CD4-positive, alpha-beta T cell (primary cell): ENCODE measurements at places on chromosomes 12 and 14. TPM values are rescaled to one million over a fixed set of nuclear protein-coding genes. Genes with fewer than 3 reads are reported as not detected.

The GLS2 gene
- total RNA-seq: 1.6 TPM

- no peak for DNase-seq
Measured at GRCh38 chr14:77344377-77344996, 23.7 kb downstream of the GSTZ1 start.

DNA sequence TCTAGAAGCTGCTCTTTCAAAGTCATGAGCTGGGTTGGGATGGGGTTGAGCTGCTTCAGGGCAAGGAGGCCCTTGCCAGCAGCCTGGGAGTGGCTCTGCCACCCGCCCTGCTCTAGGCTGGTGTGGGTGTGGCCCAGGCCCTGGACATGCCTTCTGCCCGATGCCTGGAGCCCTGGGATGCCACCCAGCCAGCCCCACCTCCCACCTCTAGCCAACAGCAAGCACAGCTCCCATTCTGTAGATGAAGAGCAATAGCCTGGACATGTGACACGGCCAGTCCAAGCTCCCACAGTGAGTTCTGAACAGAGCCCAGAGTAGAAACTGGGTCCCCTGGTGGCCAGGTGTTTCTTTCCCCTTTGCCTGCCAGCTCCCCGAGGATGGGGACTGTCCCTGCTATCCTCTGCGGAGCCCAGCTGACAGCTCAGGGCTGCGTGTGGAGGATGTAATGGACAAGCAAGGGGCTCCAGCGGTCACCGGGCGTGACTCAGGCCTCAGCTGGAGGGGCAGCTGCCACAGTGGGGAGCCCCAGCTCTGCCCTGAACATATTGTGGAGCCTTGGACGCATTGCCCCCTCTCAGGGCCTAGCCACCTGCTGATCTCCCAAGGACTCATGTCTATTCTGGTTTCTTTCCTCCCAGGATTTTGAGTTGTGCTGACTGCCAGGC is 165.2 kb downstream of the TSPAN9 start:
- no peak for DNase-seq

GRCh38 chr14:99924379-99924778 is 131.2 kb downstream of the EML1 start:
- DNase-seq: no peak

The C14orf39 gene
- not detected for total RNA-seq

DNA sequence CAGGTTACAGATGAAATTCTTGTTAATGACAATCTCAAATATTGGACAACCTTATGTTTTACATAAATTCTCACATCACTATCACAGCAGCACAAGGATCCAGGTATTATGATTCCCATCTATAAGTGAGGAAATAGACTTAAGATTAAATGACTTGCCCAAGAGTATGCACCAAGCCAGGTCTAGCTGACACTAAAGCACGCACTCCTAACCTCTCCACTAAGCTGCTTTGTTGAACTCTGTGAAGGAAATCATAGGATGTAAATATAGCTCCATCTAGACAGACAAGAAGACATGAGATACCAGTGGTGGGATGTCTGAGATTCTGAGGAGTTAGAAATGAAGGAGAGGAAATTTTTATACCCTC is 87.9 kb downstream of the PHLDA1 start:
- no peak for DNase-seq

GRCh38 chr14:21268617-21269251 is 508 bp downstream of the HNRNPC start:
- DNase-seq: peak; percentile 23

GRCh38 chr12:6729186-6729585 is 5.3 kb downstream of the COPS7A start:
- no peak for DNase-seq

GRCh38 chr12:18332173-18332572 is 70.9 kb downstream of the PIK3C2G start:
- no peak for DNase-seq

GRCh38 chr12:116346741-116347140 is 69.2 kb upstream of the MED13L start:
- DNase-seq: no peak
